ENCODE measurements at places on chromosomes 4 and X.

DNA sequence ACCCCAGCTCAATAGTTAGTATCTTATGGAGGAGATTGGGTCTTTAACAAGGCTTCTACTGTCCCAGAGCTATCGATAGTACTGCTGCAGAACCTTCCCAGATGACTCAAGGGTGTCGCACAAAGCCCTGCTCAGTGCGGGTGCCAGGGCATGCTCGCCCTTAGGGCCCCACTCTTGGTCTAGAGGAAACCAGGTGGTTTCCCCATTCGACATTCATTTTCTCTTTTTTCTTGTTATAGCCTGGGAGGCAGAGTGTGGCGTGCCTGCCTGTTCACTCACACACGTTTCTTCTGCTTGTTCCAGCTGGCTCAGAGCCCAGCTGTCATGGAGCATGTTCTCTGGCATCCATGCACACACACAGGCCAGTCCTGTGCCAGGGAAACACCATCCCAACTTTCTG is 144.5 kb downstream of the SMIM20 start:
- no peak for DNase-seq

DNA sequence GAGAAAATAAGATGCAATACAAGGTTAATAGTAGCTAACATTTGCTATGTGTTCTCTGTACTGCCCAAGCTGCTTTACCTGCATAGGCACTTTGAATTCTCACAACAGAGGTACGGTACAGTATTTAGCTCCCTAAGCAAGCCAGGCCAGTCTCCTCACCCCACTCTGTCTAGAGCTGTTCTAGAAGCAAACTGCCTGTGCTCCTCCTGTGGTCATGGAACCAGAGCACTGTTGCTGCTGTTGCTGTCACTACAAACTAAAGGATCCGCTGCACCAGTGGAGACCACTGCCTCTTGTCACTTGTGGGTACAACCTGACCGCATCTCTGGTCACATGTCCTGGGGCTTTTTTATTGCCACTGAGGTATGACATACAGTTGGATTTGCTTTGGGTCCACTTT is 19.6 kb downstream of the ZNF330 start:
- DNase-seq: no peak

DNA sequence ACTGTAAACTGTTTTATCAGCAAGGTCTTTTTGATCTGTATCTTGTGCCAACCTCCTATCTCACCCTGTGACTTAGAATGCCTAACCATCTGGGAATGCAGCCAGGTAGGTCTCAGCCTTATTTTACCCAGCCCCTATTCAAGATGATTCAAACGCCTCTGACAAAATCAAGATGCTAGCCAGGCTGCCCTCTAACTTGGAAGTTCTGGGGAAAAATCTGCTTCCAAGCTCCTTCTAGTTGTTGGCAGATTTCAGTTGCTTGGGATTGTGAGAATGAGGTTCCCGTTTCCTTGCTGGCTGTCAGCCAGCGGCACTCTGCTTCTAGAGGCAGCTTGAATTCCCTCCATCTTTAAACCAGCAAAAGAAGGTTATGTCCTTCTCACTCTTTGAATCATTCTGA is 34.7 kb downstream of the LUZP4 start:
- DNase-seq: no peak

DNA sequence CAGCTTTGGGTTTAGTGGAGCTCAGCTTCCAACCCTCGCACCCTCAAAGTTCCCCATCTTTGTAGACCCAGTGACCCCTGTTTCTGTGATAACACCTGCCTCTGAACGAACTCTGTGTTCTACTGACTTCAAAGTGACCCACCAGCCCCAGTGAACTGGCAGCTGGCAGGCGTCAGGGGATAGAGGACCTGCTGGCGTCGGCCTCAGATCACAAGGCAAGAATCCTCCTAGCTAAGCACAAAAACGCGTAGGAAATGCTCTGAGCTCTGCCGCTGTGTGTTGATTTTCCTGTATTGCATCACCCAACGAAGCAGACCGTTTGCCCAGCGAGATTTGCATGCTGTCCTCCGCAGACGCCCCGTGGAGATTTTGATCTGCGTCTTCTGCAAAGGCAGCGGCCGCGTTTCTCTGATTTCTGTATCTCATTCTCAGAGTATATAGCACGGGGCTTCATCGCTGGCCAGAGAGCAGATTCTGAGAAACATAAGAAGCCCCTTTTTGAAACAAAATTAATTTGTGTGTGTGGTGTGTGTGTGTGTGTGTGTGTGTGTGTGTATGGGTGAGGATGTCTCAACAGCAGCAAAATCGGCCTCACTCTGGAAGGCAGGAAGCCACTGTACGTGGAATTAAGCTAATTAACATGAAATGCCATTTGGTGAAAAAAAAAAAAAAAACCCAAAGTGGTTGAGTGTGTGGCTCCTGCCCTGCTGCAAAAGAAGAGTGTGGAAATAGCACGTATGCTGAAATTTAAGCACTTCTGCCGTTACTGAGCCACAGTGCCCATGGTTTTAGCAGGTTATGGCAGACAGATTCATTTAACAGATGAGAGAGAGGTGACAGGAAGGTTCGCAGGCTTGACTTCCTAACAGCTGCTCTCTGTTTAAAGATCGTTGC is 29.2 kb upstream of the ASMTL start:
- DNase-seq: peak; percentile 96

DNA sequence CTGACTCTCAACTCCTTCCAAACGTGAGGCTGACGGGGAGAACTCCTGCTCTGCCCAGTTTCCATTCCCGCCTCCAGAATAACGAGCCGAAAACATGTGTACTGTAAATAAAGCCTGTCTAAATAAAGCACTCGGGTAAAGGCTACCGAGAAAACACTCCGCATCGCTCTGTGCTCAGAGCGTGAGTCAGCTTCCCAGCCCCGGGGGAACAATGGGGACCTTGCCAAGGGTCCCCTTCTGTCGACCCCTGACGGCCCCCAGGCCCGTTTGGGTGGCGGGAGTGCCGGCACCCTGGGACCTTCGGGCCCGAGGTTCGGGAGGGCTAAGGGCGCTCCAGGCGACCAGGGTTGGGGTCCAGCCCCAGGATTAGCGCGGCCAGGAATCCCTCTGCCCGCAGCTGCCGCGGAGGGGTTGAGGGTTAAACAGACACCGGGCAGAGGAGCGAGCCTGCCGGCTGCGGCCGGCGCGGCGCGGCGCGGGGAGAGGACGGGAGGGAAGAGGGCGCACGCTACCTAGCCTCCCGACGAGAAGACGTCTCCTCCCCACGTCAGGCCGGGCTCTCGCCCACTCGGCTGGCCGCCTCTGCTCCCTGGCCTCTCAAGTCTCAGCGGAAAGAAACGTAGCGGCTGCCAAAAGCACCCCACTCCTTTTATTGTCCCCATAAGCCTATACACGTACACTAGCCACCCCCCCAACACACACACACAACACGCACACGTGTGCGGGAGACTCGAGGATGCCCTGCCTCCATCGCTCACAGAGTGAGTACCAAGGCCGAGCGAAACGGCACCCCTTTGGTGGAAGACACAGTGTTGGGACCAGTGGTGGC is 85.5 kb downstream of the BCOR start:
- peak; percentile 46 for DNase-seq

DNA sequence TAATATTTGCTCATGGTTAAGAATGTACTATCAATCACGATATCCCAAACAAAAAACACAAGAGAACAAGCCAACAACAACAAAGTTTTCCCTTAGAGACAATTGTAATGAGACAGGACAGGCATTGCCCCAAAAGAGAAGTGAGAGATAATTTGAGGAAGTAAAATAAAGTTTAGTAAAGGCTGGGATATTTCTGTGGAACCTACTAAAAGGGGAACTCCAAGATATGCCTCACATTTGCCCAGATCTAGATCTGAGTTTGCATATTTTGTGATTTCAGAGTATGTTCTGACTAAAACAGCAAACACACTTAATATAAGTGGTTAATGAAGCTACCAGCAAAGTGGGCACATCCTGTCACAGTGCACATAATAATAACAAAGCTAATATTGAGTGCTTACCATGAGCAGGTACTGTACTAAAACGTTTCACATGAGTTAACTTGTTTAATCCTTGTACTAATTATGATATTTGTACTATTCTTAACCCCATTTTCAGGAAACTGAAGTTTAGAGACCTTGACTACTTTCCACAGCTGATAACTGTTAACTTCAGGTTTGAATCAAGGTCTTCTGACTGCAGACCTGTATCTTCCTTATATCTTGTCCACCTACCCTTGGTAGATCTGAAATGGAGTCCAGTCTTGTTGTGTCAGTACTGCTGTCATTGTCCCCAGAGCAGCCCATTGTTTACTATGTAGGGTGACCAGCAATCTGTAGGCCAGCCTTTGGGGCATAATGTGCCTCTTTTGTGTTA is 26.0 kb upstream of the BMP2K start:
- DNase-seq: peak; percentile 75

DNA sequence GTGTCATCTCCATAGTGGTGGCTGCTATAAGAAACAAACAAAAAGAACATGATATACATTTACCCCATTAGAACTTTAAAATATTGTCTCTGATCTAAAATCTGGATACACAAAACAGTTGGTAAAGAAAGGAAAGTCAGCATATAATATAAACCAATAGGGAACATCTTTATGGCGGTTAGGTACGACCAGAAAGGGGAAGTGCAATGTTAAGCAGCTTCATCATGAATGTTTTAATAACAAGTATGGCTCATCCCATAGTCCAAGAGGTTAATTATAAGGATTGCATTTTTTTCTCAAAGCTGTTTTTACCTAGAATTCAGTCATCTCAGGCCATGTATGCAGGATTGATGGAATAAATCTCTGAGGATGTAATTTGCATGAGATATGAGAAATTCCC is 1869.7 kb downstream of the PCDH7 start:
- no peak for DNase-seq

DNA sequence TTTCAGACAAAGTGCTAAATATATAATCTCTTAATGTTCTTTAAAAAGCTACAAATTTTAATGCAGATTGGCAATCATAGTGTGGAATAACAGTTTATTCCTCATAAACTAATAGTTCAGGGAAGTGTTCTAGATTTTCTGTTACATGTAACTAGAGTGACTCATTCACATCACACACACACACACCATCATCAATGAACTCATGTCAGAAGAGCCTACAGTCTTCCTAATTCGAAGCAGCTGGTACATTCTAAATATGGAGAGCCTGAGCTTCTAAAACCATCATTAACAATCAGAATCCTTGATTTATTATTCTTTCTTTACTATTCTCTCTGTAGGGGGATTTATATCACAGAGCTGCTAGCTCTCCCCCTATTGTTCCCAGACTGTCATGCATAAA is 49.6 kb downstream of the DKK2 start:
- no peak for DNase-seq

- DNase-seq: no peak
These were observed 401.2 kb downstream of the TLL1 start for GRCh38 chr4:166274136-166274761.

- no peak for DNase-seq
These were observed 184.4 kb upstream of the CXorf66 start for GRCh38 chrX:140149761-140150160.

GRCh38 chr4:8283631-8284121 is 14.1 kb downstream of the HTRA3 start:
- no peak for DNase-seq

GRCh38 chr4:20354120-20354519 is 102.4 kb downstream of the SLIT2 start:
- DNase-seq: no peak

DNA sequence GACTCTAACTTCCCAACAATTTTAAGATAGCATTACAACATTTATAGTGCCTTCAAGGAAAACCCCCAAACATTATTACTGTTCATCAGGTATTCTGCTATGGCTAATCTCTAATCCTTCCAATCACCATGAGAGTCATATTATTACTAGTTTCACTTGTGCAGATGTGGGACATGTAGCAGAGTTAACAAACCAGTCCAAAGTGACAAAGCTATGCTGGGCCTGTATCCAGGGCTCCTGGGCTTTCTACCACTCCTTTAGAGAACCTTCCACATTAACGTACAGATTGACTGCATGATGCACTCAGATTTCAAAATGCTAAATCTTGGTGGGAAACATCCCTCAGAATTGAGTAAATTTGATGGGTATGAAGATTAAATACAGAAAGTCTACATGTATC is 16.4 kb downstream of the CASP3 start:
- no peak for DNase-seq

DNA sequence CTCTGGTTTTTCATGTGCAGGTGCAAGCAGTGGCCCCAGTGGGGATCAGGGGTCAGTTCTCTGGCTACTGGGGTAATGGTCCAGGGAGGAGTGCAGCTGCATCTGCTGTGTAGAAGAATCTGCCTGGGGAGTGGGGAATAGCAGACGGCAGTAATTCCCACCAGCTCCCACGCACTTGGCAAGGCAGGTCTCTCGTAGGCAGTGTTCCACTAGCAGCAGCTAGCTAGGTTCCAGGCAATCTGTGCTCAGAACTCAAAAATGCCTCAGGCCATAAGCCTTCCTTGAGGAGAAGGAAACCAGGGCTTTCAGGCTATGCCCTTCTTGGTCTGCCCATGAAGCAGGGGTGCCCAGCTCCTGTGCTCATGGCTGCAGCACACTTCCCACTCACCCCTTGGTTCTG is 38.8 kb downstream of the DCLK2 start:
- DNase-seq: no peak

DNA sequence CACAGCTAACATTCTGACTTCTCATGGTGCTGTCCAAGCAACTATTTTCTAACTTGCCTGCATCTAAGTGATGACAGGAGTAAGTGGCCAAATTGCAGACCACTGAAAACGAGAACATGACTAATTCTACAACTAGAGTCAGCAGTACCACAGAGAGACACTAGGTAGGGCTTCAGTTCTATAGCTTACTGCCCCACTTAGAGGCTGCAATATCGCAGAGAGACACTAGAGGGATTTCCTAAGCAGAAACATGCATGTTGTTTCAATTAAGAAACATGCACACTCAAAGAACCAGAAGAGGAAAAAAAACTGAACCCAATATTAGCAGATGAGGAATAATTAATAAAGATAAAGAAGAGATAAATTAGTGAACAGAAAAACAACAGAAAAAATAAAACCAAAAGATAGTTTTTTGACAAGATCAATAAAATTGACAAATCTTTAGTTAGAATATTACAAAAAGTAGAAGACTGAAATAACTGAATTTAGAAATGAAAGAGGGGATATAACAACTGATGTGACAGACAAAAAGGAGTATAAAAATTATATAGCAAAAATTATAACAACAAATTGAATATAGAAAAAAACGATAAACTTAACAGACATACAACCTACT is 100.8 kb downstream of the SPIN4 start:
- peak; percentile 77 for DNase-seq

DNA sequence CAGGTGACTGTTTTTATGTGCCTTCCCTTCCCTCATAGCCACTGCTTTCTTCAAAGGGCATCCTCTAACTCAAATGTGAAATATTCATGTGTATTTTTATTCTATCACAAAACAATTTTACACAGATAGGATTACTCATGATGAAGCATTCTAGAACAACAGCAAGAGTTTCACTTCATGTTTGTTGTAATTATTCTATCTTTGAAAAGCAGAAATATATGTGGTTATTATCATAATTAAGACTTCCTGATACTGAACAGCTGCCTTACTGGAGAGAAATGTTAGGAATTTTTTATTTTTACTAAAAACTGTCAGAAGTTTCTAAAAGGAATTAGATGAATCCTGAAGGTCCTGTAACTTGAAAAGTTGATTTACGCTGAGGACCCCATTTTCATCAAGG is 229.1 kb downstream of the PALLD start:
- peak; percentile 70 for DNase-seq
